ENCODE measurements at places on chromosomes 12 and 14.

DNA sequence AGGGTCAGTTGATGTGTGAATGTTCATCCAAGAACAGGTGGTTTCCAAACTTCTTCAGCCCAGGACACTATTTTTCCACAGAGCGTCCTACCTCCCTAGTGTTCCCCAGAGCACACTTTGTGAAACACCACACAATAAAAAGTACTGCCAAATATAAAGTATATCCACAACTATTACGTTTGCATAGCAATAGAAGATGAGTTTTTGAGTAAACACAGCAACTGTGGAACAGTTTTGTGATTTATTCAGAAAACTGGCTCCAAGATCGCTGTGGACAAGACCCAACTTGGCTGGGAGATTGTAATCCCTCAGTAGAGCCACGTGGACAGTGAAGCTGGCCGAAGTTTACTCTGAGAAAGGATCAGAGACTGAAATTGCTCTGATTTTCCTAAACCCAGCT, 14.5 kb upstream of the MAP1LC3B2 start:
- DNase-seq, result no peak

DNA sequence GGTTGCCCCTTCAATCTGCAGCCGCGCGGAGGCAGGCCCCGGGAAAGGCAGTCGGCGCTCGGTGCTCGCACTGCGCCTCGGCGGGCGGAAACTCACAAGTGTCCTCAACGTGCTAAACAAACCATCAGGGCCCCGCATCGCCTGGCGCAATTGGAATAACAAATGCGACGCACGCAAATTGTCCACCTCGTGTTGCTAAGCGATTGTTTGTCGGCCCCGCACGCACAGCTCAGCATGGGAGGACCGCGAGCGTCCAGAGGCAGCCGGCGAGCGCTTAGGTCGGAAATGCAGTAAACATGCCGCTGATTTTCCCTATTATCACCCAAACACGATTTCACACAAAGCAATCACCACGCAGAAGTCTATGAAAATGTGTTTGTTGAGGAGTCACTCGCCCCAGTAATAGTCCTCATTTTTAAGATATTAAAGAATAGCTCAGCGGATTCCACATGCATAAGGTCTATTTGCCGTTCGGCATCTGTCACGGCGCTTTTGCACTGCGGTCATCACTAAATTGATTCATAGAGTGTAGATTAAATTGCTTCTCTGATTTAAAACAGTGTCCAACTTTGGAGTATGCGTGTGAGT, 3.2 kb upstream of the GSC start:
- DNase-seq, result no peak

DNA sequence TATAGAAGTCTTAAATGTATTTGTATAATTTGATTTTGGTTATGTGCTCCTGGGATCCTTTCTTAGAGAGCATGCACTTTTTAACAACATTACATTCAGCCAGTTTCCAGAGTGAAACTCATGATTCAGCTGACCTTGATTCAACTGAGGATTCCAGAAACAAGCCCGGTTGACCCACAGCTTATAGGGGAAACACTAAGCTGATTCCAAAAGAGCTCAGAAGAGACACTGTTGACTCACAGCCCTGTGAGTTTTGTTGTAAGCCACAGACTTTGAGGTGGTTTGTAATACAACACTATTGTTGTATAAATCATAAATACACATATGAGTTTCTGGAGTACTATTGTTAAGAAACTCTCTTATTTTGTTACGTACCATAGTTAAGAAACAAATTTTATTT, 133.8 kb upstream of the MGAT4C start:
- no peak for DNase-seq

DNA sequence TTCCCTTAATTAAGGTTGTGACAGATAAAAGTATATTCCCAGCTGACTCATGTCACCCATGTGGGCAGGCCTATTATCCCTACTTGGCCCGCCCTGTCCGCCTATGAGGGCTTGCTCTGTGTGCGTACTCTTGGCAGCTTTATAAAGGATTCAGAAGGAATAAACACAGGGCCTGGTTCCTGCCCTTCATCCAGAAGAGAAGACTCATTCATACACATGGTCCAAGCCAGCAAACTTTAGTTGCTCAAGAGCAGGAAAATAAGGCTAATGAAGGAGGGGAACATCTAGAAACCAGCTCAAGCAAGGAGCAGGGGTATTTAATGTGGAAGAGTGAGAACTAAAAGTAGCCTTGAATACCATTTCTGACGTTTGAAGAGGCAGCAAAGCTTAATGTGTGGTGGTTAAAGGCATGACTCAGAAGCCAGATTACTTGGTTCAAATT, 141.9 kb downstream of the CRADD start:
- no peak for DNase-seq

DNA sequence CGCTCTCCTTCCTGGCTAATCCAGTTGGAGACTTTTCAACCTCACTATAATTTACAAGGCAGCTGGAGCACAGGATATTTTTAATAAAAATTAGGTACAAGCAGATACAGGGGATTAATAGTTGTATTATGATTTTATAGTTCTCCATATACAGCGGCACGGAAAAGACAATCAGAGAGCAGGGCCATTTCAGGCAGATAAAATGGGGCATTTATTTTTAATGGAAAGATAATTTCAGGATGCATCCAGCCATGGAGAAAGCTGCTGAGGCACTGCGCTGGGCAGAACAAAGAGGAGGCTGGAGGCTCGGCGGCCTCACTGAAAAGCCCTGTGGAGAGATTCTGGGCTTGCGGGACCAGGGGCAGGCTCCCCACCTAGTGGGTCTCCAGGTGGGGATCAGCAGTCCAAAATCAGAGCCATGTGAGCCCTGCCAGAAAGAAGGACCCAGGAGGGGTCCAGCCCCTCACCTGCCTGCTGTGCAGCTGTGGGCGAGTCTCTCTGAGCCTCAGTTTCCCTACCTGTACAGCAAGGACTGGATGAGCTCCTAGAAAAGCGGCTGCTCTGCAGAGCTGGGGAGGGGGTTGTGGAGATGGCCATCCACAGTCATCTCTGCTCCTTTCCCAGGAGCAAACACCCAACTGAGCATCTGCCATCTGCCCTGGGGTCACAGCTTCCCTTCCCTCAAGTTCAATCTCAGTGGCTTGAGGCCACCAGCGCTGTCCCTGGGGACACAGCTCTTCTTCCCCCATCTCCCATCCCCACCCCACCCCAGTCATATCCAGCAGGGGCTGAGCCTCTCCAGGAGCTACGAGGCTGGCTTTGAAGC, 23.9 kb upstream of the C14orf180 start:
- DNase-seq, result no peak

- no peak for DNase-seq
Observed at GRCh38 chr12:131829791-131830334, 1.7 kb downstream of the MMP17 start.

DNA sequence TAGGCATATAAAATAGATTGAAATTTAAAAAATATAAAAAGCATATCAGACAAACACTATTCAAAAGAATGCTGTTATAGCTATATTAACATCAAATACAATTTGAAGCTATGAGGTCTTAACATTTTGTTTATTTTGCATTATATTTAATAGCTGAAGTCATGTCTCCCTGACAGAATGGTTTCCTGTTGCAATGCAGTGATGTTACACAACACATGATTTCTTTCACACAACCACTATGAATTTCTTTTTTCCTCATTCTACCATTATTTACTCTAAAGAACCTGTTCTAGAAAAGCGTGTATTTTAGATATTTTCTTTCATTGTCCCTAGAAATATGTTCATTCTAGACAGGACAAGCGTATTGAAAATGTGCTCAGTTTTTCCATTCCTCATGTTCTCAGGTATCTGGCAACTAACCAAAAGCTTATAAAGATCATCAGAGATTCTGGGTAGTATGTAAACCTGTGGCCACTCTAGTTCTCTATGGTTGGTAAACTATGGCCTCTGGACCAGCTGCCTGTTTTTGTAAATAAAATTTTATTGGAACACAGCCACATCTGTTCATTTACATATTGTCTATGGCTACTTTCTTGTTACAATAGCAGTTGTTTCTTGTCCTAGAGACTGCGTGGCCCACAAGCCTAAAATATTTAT, 183.8 kb downstream of the FOXA1 start:
- no peak for DNase-seq

DNA sequence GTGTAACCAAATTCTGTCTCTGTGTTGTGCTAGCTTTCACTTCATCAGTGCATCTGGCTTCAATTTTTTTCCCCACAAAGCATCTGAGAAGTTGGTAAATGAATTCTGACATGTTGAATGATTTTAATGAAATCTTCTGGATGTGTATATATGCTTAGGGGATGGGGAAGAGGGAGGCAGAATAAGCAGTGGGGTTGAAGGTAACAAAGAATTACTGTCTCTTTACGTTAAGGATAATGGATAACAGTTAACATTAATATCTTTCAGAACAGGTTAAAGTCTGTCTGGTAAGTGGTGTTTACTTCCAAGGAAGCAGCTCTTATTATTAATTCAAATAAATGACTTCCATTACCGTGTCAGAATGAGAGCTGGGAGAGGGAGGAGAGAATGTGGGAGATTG, 261.7 kb downstream of the ERC1 start:
- no peak for DNase-seq

GRCh38 chr14:71116568-71117122, 209.4 kb downstream of the PCNX1 start:
- DNase-seq, result no peak

- no peak for DNase-seq
Observed at GRCh38 chr14:60553808-60554207, 44.9 kb downstream of the SIX6 start.

GRCh38 chr12:121170151-121170550, 37.5 kb downstream of the P2RX7 start:
- no peak for DNase-seq

GRCh38 chr14:34234258-34234657, 227.8 kb downstream of the SPTSSA start:
- no peak for DNase-seq

DNA sequence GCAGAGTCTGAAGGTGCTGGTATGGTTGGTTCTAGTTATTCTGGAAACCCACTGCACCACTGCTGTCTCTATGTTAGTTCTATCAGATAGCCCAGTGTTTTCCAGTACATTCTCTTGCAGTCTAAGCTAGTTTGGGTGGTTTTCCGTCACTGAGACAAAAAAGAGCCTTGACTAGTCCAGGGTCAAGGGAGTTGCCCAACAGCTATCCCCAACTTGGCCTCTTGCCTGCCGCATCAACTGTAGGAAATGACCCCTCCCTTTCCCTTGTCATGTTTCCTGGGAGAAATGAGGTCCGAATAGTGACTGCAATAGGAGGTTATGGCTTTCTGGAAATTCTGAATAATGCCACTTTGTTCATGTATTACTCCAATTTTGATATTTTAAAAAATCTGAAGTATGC, 160.4 kb downstream of the EFCAB11 start:
- DNase-seq, result no peak

DNA sequence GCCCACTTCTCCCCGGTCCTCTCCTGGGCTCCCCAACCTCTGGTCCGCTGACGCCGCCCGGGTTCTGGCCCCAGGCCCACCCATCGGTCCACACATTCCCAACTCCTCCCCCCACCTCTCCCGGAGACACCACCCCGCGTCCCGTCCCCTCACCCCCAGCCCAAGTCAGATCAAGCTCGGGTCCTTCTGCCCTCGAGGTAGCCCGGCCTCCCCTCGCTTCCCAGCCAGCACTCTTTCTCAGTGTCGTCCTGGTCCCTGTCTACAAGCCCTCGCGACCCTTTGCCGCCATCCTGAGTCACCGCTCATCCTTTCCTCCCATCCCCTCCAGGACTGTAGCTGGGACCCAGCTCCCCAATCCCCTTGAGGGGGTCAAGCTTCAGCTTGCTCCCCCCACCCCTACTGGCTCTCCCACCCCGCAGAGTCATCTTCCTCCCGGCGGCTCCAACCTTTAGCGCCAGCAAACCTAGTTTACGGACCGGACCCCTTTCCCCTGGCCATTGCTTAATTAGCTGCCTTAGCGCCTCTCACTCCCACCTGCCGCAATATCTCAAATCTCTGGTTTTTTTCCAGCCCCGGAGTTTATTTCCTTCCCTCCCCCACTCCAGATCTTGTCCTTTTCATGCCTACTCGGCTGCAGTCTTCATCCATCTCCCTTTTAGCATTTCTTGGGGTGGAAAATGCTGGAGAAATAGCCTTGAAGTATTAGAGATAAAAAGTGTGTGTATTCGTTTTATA, 1.1 kb downstream of the PPP4R4 start:
- DNase-seq, result no peak

DNA sequence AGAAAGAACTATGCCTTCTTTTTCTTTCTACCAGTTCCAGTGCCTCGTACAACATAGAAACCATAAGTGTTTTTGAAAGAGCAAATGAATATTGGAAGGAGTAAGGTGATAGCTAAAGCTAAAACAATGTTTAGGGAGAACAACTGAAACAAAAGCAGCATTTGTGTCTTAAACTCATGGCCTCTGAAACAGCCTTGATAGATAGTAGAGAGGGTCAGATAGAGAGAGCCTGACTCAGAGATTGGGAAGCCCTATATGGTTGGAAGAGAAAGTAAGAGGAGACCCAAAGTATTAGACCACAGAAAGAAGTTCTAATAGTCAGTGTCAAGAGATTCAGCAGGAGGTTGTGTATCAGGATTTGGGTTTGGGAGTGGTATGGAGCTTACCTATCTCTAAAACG, 79.6 kb upstream of the IFNG-AS1 start:
- no peak for DNase-seq

Data from erythroblast (primary cell).